ENCODE measurements at places on chromosomes 16 and 17.

- DNase-seq, result no peak
Measured at GRCh38 chr16:14360326-14361037, 269.6 kb downstream of the PARN start.

DNA sequence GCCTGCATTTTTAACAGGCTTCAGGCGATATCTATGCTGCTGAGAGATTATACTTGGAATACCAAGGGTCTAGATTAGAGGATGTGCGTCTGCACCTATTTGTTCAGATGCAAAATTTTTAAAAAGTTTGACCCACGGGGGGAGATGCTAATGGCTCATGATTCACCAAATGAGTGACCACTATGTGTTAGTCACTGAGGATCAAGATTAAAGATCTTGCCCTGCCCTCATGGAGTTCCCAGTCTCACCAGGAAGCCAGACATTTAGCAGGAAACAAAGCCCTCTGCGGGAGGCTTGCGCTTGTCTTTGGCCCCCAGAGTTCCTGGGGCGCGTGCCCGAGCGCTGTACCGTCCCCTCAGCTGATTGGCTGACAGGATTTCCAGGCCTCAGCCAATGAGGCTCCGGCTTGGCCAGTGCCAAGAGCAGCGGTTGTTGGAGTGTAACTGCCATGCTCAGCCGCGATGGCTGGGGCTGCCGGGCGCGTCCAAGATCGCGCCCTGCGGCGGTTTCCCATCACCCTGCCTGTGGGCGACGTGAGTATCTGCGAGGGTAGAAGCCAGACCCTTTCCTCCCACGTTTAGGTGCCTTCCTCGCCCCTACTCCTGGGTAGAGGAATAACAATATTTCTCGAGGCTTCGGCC is 4.5 kb upstream of the DDX19B start:
- DNase-seq, result no peak

DNA sequence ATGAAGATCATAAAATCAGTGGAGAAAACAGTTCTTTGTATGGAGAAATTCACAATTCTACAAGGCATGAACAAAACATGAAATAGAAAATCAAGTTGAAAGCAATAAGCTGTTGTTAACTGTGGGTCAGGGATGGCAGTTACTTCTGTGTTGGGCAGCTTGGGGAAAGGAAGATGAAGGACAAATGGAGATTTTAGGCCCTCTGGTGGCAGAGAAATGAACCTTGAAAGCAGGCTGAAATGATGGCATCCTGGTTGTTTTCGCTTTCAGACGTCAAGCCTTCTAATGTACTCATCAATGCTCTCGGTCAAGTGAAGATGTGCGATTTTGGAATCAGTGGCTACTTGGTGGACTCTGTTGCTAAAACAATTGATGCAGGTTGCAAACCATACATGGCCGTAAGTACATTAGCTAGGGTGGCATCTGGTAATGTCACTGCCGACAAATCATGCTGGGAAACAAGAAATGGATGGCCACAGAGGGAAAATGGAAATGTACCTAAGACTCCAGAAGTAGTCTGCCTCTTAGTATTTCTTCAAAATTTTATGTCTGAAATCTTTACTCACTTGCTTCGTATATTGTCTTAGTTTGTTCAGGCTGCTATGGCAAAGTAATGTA is 108.9 kb downstream of the MAP2K6 start:
- DNase-seq, result peak; percentile 13

GRCh38 chr17:32265192-32265923 is at the start of gene RHBDL3:
TSS of gene RHBDL3 (plus strand) at chr17:32265832. CDS start at chr17:32266190, 358 bp downstream.
- no peak for DNase-seq

DNA sequence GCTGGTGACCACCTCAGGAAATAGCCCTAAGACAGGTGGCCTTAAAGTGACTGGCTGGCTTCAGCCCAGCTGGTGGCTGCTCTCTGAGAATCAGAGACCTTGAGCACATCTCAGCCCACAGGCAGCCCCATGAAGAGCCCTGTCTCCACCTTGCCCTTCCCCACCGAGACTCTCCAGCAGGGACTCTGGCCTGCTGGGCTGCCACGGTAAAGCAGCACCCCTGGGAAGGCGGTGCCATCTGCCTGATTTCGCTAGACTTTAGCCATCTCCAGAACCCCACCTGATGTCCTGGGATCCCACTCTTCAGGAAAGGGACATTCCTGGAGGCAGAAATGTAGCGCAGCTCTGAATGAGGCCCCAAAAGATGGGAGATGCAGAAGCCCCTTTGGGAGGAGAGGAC is 45.2 kb upstream of the LGALS9 start:
- DNase-seq, result no peak

DNA sequence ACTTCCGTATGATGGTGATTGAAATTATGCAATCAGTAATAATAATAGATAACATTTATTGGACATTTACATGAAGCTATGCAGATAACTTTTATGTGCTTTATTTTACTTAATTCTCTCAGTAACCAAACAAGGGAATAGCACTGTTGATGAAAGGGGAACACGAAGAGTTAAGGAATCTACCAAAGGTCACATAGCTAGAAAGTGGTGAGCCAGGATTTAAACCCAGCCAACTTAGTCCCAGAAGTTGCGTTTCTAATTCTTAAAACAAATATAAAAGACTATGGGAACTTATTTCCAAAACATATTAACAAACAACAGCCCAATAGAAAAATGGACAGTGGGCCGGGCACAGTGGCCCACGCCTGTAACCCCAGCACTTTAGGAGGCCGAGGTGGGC is 9.7 kb downstream of the SPNS3 start:
- no peak for DNase-seq

DNA sequence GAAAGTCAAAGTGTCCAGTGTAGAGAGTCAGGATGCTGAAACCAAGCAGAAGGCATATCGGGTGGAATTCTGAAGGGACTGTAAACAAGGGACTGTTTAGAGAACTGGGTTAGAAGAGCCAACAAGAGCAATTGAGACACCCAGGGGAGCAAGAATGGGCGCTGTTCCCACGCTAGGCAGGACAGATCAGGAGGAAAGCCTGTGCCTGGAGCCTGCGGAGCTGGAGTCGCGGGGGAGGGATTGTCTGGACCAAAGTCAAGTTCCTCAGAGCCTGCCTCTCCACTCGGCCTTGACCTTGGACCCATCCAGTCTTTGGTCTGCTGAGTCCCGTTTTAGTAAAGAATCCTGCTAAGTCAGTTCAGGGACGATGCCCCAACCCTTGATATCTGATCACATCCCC is 14.7 kb upstream of the KLHL36 start:
- DNase-seq, result no peak

DNA sequence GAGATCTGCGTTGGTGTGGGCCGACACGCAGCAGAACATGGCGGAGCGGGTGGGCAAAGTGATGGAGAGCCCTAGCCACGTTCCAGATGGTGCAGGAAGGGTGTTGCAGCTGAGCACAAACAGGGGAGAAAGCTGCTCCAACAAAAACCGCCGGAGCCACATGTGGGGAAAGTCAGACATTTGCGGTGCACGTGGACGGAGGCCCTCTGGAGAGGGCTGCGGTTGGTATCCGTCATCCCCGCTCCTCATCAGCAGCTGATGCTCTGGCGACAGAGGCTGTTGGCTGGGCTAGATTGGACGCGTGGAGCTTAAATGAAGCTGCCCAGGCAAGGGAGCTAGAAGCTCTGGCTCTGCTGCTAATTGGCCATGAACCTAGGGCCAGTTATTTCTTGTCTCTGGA is 43.5 kb upstream of the ADCY9 start:
- DNase-seq, result no peak

Data from CD4-positive, alpha-beta T cell treated with Interleukin-15 for 4 hours (primary cell).